ENCODE measurements at places on chromosomes 2 and 18.

DNA sequence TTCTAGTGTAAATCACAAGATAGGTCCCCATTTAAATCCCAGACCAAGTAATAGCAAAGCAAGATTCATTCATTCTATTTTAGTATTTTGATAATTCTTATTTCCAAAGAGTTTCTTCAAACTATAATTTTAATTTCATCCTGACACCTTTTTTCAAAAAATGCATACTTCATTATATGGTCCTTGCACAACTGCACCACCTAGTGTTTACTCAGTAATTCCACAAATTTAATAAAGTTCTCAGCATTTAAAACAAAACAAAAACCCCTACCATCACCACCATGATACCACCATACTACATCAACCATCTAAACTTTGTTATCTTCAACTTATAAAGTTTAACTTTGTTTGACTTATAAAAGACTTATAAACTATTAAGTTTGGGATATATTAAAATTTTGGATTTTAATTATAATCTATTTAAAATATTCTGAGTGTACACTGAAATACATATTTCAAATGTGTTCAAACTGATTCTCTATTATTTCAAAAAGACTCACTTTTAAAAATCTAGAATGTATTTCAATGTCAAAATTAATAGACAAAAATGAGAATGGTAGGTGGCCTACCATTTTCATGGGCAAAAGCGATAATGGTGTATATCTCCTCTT is 44.2 kb downstream of the WDPCP start:
- peak; percentile 11 for DNase-seq

DNA sequence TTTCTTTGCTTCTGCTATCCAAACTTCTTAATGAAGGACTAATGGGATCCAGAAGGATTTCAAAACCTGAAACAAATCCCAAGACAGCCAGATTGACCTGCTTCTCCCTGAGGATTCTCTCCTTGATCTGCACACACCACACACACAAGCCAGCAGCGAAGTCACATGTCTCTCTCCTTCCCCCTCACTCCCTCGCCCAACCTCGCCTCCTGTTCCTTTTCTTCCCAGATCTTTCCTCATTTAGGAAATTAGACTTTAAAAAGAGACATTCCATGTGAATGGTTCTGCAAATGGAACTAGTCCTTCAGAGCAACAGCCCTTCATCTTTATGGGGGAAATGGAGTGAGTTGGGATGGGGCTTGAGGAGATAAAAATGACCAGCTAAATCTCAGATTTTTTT is 639.1 kb upstream of the SETBP1 start:
- DNase-seq = no peak

DNA sequence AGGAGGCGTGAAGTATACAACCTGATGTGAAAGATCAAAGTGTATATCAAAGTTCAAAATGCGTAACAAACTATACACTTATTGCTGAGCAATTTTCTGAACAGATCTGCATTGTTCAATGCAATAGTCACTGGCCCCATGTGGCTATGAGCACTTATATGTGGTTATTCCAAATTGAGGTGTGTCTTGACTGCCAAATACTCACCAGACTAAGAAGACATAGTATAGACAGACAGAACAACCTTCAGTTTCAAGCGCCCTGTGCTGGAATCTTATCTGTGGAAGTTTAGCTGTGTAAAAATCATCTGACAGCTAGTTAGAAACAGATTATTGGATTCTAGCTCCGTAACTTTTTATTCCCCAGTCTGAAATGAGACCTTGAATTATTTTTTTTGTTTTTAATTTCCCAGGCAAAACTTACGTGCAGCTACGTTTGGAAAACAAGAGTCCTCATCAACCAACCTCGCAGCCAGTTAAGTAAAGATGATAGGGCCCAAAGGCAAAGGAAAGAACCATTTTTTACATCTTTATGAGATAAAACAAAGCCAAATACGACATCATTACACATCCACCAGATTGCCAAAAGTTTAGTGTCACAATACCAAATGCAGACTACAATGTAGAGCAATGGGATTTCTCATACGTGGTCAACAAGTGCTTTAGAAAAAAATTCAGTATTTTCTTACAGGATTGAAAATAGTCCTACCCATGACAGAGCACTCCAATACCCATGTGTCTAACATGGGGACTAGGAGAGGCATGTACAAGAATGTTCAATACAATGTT is 37.2 kb downstream of the MBOAT2 start:
- DNase-seq = no peak

DNA sequence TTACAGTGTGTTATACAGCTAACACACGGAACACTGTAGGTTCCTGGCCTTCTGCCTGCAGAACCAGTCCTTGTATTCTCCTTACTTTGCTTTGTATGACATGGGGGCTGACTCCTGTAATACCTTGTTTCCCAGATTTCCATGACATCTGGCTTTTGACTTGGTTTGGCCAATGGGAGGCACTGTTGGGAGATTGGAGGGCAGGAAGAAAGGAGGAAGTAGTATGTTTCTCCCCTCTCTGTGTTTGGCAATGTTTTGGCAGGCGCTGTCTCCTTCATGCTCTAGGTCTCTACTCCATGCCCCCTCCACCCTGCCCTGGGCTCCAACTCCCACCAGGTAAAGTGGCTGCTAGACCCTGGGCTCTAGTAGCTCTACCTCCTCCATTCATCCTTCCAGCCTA is 331.1 kb upstream of the SLC14A2 start:
- DNase-seq = no peak

Measured in NCI-H1694 (cell line).